Diencephalon (tissue), 1 donor: ENCODE measurements at places on chromosomes 13 and 19. TPM values are rescaled to one million over a fixed set of nuclear protein-coding genes. Genes with fewer than 3 reads are reported as not detected.

Gene PDE4C
- total RNA-seq = 3.9 TPM

Gene FUT1
- 10.8 TPM for total RNA-seq

Gene FCAR
- total RNA-seq = 0.92 TPM

Gene ANGPTL4
- 1.6 TPM for total RNA-seq

Gene SKA3
- total RNA-seq = 18.0 TPM

Gene NCR1
- not detected for total RNA-seq

Gene NRTN
- total RNA-seq = not detected

Gene EFNB2
- 24.9 TPM for total RNA-seq

Gene ZNF71
- total RNA-seq = 21.2 TPM

Gene KLF5
- total RNA-seq = 2.8 TPM
